Cardiac ventricle fibroblast (primary cell): ENCODE measurements at places on chromosomes 16 and 17. TPM values are rescaled to one million over a fixed set of nuclear protein-coding genes. Genes with fewer than 3 reads are reported as not detected.

TP53TG3F gene
- not detected in 2 replicates for total RNA-seq

DUSP14 gene
- total RNA-seq = 40.4 and 46.1 TPM in 2 replicates

KRTAP1-5 gene
- total RNA-seq = not detected in 2 replicates

GTF3C1 gene
- total RNA-seq = 55.9 and 65.9 TPM in 2 replicates

SLC4A1 gene
- not detected in 2 replicates for total RNA-seq

IRF8 gene
- not detected in 2 replicates for total RNA-seq

CTRB1 gene
- total RNA-seq = not detected in 2 replicates

RGS11 gene
- total RNA-seq = 1.7 and 2.9 TPM in 2 replicates

CCDC43 gene
- total RNA-seq = 15.0 and 18.5 TPM in 2 replicates

PAM16 gene
- 24.1 and 24.2 TPM in 2 replicates for total RNA-seq

HASPIN gene
- total RNA-seq = 0.31 and 1.6 TPM in 2 replicates

CCL4L2 gene
- 0.56 TPM in 1 of 2 replicates, not detected in the other for total RNA-seq

PIMREG gene
- 4.3 and 6.6 TPM in 2 replicates for total RNA-seq
